ENCODE measurements at places on chromosomes 5 and 9.

GRCh38 chr5:157165668-157166067 is 396 bp downstream of the GARIN3 start:
- peak; percentile 14 for DNase-seq

GRCh38 chr9:97617939-97618416 is 15.2 kb downstream of the TSTD2 start:
- DNase-seq = no peak

GRCh38 chr5:9951865-9952516 is 297.7 kb downstream of the ATPSCKMT start:
- no peak for DNase-seq

DNA sequence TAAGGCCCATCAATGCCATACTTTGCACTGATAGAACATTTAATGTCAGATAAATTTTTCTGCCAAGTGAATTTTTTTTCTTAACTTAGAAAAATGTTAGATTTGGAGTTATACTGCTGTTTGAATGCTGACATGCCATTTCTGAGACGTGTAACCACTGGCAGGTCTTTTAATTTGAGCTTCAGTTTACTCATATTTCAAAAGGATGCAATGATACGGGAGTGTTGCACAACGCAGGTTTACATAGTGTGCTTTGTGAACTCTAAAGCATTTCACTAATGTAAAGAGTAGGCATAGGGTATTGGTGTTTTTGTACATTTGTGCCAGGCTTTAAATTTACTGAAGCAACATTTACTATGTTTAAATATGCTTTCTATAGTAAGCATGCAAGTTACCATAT is 4.2 kb downstream of the ZBTB43 start:
- DNase-seq = no peak

- no peak for DNase-seq
These were observed 297.9 kb downstream of the KCTD16 start for GRCh38 chr5:144468571-144468970.

DNA sequence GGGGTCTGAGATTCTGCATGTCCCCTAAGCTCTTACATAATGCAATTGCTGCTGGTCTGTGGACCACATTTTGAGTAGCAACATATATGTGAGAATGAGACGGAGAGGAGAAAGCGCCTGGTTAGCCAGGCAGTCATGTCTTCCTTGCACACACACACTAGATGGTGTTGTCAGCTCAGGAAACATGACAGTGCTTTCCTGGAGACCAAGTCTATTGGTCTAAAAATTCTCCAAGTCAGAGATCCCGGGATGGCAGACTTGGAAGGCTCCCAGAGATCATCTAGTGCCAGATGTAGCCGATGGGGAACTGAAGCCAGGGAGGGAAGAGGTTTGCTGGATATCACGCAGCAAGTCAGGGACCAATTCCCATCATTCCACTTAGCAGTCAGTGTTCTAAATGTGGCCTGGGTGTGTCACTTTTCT is 53.4 kb downstream of the GALNT12 start:
- no peak for DNase-seq

- DNase-seq = no peak
These were observed 420.6 kb downstream of the CTNND2 start for GRCh38 chr5:11483630-11484029.

DNA sequence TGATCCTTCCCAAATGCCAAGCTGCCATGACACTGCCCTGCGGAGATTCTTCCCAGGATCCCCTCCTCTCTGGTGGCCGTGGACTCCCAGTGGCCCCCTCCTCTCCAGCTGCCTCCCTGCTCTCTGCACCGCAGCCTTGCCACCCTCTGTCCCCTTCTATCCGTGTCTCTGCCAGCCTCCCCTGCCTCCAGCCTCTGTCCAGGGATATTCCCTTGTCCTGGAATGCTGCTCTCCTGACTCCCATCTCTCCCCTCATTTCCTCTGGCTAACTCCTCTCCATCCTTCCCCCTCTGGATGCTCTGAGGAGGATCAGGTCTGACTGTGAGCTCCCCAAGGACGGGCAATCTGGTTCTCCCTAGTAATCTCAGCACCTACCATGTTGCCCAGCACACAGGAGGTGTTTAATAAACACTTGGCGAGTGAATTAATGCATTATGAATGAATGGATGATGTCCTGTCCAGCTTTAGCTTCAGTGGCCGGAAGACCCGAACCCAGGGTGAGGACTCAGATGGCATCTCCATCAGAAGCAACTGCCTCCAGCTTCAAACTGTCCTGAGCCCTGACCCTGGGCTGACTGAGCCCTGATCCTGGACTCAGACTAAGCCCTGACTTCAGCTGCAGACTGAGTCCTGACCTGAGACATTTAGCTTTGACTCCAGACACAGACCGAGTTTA is 7.5 kb upstream of the CRB2 start:
- DNase-seq = no peak

DNA sequence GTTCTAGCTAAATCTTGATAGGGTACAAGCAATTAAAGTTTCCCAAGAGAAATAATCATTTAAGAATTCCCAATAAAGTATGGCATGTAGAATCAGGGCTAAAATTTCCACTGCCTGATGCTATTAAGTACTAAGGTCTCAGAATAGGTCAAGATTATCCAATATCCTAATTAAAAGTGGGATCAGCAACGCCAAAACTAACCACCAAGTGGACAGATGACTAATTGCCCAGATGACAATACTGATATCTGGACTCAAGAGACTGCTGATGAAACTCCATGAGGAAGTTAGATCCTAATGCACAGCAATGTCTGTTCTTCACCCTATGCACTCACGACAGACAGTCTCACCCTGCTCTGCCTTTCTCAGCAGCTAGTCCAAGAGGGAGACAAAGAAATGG is 14.3 kb downstream of the DEPDC1B start:
- DNase-seq = no peak

GRCh38 chr9:129402371-129402739 is 218.5 kb downstream of the C9orf50 start:
- DNase-seq = no peak

DNA sequence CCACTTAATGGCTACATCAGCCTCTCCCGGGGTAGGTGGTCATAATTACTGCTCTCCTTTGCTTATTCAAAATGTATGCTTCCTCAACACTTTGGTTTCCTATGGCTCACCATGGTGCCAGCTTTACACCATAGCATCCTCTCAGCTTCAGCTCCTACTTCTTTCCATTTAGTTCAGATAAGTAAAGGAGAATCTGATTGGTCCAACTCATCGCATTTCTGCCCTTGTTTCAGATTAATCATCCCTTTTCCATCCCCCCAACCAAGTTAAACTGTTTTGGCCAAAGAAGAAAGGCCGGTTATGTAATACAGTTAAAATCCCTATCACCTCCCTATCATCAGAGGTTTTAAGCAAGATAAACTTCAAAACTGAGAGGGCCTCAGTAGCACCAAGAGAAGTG is 130.5 kb downstream of the CETN3 start:
- DNase-seq = no peak

DNA sequence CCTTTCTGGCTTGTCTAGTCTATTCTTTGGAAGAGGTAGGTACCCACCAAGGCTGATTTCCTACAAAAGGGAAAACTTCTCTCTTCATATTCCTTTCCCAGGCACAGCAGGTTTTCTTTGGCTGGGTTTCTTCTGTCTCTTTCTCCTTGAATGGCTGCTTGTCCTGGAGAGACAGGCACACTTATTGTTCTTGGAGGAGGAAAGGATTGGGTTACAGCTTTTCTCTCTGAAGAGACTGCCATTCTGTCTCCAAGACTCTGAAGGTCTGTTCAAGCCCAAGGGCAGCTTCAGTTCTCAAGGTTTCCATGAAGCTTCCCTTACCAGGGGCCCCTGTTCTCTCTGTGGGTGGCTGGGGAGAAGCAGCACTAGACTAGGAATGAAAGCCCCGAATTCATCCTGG is 33.9 kb downstream of the ACTBL2 start:
- no peak for DNase-seq

DNA sequence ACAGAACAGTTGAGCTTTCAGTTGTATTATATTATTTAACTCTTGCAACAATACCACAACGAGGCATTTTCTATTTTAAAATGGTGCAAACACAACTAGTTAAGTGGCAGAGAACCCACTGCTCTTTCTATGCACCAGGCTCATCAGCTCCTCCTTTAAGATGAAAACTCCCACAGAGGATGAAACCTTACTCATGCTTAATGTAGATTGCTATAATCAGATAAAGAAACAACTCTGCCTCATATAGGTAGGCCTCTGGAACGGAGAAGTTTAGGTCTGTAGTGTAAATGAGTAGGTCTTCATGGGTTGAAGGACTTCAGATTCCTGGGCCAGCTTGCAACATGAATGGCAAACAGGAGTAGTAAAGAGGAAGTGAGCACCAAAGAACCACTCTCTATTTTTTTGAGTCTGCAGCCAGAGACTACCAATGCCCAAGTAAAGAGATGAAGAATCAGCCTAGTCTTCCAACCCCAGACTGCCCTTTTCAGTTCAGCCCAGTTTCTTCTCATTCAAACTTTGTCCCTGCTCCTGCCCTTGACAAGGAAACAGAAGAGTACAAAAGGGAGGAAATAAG is 33.9 kb downstream of the HACD4 start:
- no peak for DNase-seq

DNA sequence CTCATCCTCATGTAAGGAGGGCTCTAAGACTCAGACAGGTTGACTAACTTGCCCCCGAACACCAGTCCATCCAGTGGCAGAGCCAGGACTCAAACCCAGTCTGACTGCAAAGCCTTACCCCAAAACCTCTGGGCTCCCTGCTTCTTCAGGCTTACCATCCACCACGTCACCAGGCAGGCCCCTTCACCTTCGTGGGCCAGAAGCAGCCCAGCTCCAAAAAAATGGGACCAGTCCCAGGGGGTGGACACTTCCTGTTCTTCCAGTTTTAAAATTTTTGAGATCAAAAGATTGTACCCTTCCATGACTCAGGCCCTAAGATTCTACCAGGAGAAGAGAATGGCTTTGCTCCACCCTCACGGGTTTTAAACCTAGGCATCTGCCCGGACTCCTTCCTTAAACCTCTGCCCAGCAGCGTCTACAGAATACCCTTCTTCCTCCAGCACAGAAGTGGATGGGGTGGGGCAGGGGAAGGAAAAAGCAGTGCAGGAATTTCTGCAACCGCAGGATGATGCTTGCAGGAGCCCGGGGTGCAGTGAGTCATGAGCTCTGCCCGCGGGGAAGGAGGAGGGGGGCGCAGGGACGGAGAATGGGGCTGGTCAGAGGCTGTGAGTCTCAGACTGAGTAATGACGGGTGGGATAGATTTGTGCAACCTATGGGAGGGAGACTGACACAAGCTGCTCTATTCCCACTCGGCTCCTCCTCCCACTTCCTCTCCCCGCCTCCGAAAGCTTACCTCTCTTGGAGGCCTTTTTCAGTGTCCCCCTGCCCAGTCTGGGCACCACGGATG is 50.4 kb upstream of the STXBP1 start:
- DNase-seq = peak; percentile 27

DNA sequence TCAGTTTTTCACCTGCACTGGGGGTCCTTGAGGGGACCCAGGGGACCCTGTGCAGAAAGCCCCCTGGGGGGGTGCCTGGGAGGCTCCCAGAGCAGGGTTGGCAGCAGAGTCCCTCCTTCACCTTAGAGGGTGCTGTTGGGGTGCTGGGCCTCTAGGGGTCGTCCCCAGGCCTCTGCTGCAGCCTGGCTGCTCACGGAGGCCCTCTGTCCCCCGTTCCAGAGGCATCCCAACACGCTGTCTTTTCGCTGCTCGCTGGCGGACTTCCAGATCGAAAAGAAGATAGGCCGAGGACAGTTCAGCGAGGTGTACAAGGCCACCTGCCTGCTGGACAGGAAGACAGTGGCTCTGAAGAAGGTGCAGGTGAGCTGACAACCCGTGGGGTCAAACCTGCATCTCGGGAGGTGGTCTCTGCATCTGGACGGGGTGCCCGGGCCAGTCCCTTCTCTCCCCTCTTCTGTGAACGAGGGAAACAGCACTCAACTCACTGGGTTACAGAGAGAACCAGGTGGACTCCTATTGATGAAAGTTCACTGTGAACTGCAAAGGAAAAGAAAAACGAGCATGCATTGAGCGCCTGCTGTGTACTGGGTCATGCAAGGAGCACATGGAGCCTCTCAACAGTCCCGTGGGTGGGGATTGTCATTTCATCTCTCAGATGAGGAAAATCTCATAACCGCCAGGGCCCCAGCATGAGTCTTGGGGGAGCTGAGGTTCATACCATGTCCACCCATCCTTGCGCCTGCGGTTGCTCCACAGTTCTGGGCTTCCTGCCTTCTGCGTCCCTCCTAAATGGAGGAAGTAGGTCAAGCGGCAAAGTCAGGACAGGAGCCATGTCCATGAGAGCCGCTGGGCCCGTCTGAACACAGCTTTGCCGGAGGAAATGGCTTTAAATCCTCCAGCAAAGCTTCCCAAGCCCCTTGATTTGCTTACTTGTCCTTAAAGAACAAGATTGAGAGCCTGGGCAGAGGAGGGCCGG is 54.8 kb downstream of the NEK6 start:
- no peak for DNase-seq

GRCh38 chr9:73152543-73152844 is 829 bp downstream of the ANXA1 start:
- DNase-seq = no peak

- DNase-seq = peak; percentile 44
These were observed 203.7 kb upstream of the SLC24A2 start for GRCh38 chr9:19992556-19992955.

GRCh38 chr9:132775720-132776119 is 102.4 kb downstream of the AK8 start:
- DNase-seq = no peak

GRCh38 chr9:89649039-89649691 is 44.4 kb downstream of the GADD45G start:
- DNase-seq = no peak

GRCh38 chr9:10104774-10105173 is 508.0 kb downstream of the PTPRD start:
- no peak for DNase-seq

DNA sequence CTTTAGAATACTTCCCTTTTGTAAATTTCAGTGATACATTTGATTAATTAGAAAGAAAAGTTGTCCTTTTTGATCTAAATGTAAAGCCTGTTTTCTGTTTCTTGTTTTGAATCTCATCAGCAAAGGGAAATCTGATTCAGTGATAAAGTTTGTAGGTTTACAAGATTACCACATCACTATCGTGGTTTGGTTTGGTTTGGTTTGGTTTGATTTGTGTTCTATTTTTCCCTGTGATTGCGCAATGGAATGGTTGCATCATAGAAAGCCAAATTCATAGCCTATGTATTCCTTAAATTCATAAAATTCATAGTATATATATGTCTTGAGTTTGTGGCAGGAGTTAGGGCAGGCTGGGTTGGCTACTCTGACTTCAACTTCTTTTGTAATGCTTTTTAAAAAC is 15.2 kb downstream of the SRFBP1 start:
- no peak for DNase-seq

DNA sequence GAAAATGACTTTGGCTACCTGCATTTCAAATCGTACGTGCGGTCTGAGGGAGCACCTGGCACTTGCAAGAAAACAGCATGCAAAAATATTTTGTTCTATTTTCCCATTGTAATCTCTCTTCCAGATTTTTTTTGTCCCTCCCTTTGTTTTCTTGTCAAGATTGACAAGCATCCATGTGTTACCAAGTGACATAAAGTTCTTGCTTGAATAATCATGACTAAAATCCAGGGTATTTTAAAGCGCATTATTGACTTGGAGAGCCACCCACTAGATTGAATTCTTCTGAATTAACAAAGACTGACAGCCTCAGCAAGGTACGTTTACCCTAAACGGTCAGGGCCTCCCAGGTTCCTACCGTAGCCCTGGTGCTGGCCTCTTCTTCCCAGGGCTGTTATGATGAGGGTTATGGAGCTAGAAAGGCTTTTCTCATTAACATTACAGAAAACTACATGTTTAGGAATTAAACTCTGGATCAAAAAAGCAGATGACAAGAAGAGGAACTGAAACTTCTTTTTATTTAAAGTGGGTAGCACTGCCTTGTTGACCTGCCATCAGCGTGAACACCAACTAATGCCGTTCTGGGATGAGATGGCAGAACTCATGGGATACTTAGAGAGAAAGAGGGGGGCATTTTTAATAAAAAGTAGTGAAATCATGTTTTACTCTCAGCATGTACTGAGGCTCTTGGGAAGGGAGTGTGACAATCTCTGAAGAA is 297.0 kb downstream of the EFNA5 start:
- no peak for DNase-seq

Measured in activated T-cell treated with anti-CD3 and anti-CD28 coated beads, Interleukin-2, amount 50 U/mL, for 48 hours (primary cell).